Large intestine (tissue), 12 donors: ENCODE measurements at places on chromosomes 12 and 14. TPM values are rescaled to one million over a fixed set of nuclear protein-coding genes. Genes with fewer than 3 reads are reported as not detected.

- DNase-seq: no peak
These were observed 206.8 kb downstream of the DACT1 start for GRCh38 chr14:58844544-58844943.

MYF6 gene
- polyA plus RNA-seq: 0.21 TPM

DNA sequence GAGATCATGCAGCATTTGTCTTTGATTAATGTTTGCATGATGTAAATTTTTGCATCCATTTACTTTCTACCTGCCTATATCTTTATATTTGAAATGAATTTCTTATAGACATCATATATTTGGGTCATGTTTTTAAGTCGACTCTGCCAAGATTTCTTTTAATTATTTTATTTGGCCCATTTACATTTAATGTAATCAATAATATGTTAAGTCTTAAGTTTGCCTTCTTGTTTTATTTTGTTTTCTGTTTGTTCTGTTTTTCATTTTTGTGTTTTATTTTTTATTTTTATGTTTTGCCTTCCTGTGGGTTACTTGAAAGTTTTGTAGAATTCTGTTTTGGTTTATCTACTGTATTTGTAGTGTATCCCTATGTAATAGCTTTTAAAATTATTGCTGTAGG lies 33.2 kb upstream of the GUCY2C start:
- DNase-seq: no peak

WNT5B gene
- 8.5 TPM for polyA plus RNA-seq

DNA sequence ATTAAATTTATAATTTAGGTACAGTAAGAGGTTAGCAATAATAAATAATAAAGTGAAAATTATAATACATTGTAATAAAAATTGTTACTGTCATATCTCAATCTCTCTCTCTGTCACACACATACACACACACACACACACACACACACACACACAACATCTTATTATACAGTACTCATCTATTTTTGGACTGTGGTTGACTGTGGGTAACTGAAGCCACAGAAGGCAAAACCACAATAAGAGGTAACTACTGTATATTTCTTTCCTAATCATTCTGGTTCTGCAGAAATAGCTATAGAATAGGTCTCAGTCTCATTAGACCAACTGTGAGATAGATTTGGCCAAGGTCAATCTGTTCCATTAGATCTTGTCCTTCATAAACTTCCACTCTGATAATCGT lies 33.1 kb upstream of the PTPRO start:
- DNase-seq: no peak

LHX5 gene
- polyA plus RNA-seq: not detected

LPAR5 gene
- polyA plus RNA-seq: 21.4 TPM

SLC4A8 gene
- polyA plus RNA-seq: 6.3 TPM

DNA sequence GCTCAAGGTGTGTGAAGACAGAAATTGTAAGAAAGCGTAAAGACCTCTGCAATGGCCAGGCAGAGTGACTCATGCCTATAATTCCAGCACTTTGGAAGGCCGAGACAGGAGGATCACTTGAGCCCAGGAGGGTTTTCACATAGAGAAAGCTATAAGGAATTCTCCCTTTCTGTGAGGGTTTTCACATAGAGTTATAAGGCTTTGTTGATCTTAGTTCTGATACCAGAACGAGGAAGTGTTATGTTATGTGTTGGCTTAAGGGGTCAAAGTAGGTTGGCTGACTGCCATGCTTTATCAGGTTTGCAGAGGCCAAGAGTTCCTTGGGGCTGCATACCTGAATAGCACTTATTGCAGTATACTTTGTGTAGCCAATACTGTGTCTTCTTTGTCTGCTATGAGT lies 139.1 kb downstream of the ERC1 start:
- DNase-seq: peak; percentile 85

MORN3 gene
- 3.5 TPM for polyA plus RNA-seq

- DNase-seq: no peak
These were observed 151.2 kb downstream of the AKAP6 start for GRCh38 chr14:32480337-32480736.
